ENCODE measurements at places on chromosomes 4 and X.
A peak's percentile ranks its signal among the peaks of the same experiment; 100 is the strongest.

DNA sequence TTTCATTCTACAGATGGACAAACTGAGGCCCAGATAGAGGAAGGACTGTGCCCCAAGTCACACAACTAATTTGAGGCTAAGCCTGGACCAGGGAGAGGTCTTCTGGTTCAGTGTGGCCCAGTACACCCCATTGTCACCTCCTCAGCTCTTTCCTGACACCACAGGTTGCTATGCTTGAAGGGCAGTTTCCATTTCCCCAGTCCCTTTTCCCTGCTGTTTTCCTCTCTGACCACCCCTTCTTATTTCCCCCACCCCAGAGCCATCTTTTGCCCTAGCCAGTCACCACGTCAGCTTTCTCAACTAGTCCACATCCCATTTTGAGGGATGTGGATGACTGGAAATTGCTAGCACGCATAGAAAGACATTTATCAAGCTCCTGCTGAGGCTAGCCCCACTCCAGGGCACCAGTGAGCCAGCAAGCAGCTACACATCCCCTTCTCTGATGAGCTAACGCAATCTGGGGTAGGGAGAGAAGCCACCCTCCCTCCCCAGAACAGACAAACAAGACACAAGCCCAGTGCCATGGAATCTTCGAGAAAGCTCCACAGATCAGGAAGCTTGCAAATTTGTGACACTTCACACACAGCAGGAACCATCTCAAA lies 1.3 kb downstream of the GABRE start:
- DNase-seq, result no peak

GRCh38 chr4:152778656-152779512 lies 646 bp downstream of the TIGD4 start:
- DNase-seq, result peak; percentile 46

DNA sequence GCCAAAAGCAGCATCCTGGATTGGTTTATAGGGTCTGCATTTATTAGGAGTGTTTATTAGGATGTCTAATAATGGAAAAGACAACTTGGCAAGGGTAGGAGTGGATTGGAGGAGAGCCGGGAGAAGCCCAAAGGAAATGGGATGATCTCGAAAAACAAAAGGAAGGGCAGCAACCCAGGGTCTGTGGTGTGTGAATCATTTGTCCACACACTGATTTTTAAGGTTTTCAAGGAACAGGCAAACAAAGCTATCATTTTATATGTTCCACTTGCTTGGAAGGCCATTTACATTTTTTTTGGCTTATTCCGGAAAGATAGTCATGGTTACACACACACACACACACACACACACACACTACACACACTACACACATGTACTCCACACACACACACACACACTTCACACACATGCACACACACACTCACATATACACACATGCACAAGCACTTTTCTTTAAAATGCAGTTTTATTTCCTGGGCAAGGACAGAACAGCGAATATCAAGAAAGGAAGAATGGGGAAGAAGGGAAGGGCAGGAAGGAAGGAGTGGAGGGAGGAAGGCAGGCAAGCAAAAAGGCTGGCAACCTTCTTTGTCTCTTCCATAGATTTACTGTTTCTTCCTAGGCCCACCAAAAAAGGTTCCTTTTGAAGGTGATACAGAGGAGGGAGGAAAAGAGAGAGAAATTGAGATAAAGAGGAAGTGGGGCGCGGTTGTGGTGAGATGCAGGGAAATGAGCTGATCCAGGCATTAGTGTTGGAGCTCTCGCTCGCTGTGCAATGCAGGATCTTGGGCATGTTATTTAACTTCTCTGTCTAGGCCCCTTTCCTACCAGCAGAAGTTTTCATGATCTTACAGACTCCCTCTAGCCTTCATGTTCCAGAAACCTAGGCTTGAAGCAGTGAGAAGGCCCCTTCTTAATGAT lies 88.6 kb upstream of the MAML3 start:
- peak; percentile 83 for DNase-seq

GRCh38 chrX:40310016-40310415 lies 212.3 kb upstream of the BCOR start:
- DNase-seq, result no peak

DNA sequence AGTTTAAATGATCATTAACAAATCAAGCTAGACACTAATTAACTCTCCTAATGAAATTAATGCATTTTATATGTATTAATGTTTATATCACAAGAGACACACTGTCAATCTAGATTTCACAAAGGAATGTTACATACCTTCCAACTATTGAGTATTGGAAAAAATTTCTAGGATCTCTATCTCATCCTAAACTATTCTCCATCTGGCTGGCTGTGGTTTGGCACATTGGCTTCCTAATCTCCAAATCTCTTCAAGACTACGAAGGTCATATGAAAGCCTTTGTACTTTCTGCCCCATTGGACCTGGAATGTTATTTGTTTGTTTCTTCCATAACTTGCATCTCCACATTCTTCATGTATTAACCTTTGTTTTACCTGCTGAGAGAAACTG lies 1160.0 kb downstream of the ADGRL3 start:
- no peak for DNase-seq

GRCh38 chrX:140172401-140172800 lies 207.1 kb upstream of the CXorf66 start:
- no peak for DNase-seq

GRCh38 chr4:56371426-56372220 lies 15.7 kb downstream of the AASDH start:
- no peak for DNase-seq

- no peak for DNase-seq
Observed at GRCh38 chr4:6410664-6411063, 61.8 kb downstream of the PPP2R2C start.

- no peak for DNase-seq
Observed at GRCh38 chr4:99841129-99841528, 24.5 kb downstream of the DAPP1 start.

DNA sequence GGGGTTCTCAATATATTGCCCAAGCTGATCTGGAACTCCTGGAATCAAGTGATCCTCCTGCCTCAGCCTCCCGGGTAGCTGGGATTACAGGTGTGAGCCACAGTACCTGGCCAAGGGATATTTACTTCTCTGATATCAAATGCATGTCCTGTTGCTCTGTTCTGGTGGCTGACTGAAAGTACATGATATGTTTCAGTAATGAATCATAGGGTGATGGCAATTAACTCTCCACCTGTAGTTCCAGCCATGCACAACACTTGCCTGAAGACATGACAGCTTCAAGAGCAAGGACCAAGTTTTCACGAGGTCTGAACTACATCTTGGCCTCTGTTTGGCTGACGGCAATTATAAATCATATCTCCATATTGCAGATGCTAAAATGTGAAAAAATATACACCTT lies 9.1 kb downstream of the ZCCHC4 start:
- DNase-seq, result no peak

GRCh38 chr4:24416293-24416692 lies 168.1 kb downstream of the DHX15 start:
- DNase-seq, result no peak

GRCh38 chrX:3286196-3286945 lies 60.1 kb downstream of the MXRA5 start:
- DNase-seq, result no peak

DNA sequence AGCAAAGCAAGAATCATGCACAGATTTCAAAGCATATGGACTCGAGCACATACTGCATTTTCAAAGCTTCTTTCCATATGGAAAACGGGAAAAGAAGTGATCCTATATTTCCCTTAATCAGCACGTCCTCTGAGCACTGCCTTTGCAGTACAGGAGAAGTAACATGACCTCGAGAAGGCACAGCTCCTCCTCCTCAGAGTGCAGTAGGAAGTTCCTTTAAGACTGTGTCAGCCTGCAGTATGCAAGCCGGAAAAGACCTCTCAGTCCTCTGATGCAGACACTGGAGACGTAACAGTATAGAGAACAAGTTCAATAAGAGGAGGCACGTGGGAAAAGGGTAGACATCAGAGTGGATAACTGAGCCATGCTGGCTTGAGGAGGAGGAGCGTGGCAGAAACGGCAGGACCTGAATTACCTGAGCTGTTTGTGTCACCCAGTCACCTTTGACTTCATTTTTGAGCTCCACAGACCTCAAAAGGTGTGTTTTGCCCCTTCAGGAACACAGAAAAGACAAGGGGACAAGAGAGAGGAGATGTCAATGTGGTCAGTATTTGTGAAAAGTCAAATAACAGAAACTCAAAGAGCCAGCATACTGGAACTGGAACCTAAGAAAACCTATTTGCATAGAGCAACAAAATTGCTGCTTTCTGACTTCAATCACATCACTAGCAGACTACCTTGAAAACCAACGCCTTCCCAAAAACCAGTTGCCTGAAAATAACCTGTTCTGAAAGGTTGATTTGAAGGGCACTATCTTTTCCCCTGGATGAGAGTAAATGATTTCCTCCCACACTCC lies 20.8 kb downstream of the IRF2 start:
- peak; percentile 93 for DNase-seq

DNA sequence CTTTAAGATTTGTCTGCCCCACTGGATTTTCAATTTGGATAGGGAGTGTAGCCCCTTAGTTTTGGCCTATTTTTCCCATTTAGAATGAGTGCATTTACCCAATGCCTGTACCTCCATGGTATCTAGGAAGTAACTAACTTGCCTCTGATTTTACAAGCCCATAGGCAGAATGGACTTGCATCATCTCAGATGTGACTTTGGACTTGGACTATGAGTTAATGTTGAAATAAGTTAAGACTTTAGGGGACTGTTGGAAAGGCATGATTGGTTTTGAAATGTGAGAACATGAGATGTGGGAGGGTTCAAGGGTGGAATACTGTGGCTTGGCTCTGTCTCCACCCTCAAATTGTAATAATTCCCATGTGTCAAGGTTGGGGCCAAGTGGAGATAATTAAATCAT lies 2480.2 kb downstream of the PCDH7 start:
- DNase-seq, result no peak

DNA sequence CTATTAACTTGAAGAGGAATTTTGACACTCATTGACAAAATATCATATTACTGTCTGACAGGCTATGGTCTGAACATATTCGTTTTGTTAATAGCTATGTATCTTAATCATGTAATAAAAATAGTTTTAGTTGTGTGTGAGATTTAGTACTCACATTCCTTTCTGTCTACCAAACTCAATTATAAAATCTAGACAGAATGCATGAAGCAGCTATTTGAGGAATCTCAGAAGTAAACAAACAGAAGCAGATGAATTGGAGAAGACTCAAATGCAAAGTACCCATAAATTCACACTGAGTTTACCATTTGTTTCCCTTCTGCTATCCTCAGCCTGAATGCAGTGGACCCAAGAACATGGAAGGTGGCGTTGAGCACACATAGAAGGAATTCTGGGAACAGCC lies 841.6 kb upstream of the AADAT start:
- no peak for DNase-seq

DNA sequence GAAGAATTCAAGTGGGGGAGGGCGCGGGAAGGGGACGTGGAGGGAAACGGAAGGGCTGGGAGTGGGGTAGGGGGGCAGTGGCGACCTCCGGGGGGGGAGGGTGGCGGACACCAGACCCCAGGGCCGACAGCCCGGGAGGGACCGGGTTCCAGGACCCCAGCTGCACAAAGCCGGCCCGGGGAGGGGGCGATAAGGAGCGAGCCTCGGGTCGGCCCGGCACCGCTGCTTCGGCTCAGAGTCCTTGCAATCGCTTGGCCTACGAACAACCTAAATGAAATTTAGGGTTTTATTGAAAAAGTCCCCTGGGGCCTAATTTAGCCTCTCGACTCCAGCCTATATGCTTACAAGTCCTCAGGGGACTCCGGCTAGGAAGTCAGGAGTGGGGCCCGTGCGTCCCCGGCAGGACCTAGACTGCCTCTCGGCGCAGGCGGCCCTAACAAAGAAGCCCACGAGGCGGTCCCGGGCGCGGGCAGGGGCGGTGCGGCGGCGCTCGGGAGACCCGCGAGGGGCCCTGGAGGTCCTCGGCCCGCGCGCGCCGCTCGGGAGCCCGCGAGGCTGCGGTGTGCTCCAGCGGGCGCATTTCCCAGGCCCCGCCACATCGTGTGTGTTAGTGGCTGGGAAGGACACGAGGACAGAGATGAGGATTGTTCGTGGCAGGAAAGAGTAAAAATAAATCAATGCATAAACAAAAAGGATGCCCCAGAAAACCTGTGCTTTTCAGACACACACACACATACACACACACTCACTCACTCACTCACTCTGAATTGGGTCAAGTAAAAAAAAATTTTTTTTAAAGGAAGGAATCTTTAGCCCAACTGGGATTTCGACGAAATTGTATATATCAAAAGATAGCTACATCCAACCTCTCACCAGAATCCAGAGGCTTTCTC lies 70.0 kb downstream of the MGST2 start:
- DNase-seq, result no peak

DNA sequence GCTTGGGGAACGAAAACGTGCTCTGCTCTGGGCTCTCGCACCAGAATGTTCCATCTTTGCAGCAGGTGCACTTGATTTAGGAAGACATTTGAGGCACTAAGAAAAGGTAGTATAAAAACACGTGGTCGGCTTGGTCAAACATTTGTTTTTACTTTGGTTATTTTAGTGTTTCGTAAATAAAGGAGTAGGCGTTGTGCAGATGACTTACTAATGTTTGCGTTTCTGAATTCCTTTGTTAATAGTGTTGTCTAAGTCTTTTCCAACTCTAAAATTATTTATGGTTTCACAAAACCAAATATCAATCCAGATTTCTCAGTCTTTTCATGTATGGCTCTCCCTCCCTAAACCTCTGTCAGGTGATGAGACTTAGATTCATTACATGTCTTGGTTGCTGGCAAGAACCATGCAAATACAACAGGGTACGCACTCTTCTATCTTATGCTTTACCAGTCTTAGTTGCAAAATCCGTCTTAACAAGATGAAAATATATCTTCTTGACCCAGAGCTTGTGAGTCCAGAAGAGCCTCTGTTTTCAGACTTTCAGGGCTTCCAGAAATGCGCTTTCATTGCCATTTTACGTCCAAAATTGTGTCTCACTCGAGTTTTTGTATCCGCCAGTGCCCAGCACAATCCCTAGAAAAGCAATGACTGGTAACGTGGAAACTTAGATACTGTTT lies 686 bp downstream of the MTHFD2L start:
- DNase-seq, result peak; percentile 24

DNA sequence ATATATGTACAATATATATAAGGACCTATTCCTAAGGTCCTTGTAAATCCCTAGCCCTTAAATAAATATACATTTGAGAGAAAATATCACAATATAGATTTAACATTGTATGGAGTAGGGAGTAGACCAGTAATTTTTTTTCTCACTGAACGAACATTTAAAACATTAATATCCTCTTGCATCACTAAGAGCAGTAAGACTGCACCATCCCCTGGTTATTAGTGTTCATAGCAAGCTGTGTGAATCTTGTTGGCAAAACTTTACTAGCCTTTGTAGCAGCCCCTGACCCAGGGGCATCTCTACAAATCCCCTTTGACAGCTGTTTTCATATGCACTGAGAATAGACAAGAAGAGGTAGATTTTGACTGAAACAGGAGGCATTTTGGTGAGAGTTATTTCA lies 146.5 kb downstream of the IL1RAPL2 start:
- no peak for DNase-seq

GRCh38 chrX:17214962-17215361 lies 160.0 kb upstream of the NHS start:
- DNase-seq, result no peak

GRCh38 chr4:174582463-174582862 lies 60.2 kb upstream of the HPGD start:
- DNase-seq, result no peak

- DNase-seq, result peak; percentile 72
Observed at GRCh38 chr4:24975510-24975909, 55.2 kb downstream of the LGI2 start.
